Activated CD8-positive, alpha-beta memory T cell treated with anti-CD3 and anti-CD28 coated beads for 4 hours (primary cell): ENCODE measurements at places on chromosomes 7 and 10.
A peak's percentile ranks its signal among the peaks of the same experiment; 100 is the strongest.

DNA sequence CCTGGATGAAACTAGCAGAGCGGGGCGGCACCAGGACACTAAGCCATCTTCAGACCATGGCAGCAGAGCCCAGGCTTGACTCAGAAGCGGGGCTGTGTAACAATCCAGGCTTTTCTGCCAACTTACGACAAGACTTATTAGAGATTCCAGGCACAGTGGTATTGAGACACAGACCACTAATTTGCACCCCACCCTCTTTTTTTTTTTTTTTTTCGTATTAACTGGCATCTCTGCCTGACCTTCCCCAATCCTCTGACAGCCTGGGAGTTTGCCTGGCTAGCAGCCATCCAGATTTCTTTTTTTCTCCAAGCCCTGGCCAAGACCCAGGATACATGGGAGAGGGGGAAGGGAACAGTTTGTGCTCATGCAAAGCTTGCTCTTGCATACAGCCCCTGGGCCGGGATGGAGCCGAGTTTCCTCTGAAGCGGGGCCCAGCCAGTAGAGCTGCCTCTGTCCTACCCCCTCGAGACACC, 182.4 kb downstream of the PLXNA4 start:
- no peak for DNase-seq

DNA sequence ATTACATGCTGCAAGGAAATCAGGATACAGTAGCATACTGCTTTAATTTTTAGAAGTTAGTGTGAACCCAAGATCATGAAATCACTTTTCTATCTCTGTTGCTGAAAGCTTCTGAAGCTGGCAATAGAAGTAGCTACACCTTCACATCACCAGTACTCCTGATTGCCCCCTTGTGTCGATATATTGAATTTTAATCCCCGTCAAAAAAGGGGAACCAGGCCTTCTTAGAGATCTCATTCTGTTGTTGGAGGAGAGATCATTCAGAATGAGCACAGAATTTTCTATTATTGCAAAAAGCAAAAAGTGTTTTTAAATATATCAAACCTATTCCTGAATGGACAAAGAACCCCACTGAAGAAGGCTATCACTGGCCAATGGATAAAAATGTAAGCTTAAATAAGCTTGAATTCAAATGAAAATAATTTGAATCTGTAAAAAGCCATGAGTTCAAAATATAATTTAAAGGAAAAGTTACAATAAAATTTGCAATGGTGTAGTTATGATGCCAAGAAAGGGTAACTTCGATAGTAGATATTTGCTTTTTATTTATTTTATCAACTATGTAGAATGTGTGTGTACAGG, 39.7 kb upstream of the TEX47 start:
- DNase-seq: no peak

- DNase-seq: peak; percentile 18
Measured at GRCh38 chr7:1531263-1531978, 919 bp downstream of the MAFK start.

DNA sequence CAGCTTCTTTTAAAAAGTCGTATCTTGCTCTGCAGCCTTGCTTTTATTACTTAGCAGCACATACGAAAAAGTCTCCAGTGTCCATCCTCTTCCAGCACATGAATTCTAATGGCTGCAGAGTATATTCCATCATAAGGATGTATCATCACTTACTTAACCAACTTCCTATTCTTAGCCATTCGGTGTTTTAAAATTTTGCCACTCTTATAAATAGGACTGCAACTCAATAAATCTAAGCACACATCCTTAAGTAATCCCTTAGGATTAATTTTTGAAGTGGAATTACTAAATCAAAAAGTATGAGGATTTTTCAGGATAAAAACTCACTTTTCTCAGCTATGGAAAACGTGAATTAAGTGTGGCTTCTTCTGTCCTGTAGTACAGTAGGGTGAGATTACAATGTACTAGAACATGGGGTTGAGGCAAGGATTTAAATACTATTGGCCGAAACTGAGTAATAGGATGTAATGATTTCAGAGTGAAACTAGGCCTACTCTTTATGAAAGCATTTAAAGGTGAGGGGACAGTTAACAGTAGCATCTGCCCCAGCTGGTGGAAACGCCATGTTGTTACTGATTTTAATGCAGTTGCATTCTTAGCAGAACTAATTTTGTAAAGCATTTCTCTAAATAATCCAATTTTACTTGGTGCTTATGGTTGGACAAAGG, 1035.5 kb downstream of the LRMDA start:
- DNase-seq: no peak

- DNase-seq: no peak
Measured at GRCh38 chr10:60397792-60398191, 8.1 kb upstream of the ANK3 start.

- DNase-seq: no peak
Measured at GRCh38 chr7:106570948-106571418, 90.0 kb downstream of the CCDC71L start.

- no peak for DNase-seq
Measured at GRCh38 chr10:91829268-91829667, 31.0 kb downstream of the TNKS2 start.

DNA sequence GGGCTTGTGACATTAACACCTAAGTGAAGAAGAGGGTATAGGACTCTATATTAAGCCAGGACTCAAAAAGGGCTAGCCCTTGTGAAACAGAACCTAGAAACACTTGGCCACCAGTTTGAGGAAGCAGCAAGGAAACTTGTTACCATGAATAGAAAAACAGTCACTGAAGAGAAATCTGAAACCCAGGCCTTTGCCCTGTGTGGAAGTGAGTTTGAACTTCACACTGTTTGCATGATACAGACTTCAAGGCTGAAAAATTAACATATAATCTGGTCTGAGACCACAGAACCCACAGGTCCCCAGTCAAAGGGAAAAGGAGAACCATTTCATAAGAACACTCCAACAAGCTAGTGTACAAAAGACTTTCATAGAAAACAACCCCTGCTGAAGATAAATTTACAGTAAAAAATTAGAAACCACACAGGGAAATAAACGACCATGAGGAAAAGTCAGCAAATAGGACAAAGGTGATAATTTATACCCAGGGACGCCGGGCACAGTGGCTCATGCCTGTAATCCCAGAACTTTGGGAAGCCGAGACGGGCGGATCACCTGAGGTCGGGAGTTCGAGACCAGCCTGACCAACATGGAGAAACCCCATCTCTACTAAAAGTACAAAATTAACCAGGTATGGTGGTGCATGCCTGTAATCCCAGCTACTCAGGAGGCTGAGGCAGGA, 76.1 kb downstream of the SKIDA1 start:
- DNase-seq: no peak

DNA sequence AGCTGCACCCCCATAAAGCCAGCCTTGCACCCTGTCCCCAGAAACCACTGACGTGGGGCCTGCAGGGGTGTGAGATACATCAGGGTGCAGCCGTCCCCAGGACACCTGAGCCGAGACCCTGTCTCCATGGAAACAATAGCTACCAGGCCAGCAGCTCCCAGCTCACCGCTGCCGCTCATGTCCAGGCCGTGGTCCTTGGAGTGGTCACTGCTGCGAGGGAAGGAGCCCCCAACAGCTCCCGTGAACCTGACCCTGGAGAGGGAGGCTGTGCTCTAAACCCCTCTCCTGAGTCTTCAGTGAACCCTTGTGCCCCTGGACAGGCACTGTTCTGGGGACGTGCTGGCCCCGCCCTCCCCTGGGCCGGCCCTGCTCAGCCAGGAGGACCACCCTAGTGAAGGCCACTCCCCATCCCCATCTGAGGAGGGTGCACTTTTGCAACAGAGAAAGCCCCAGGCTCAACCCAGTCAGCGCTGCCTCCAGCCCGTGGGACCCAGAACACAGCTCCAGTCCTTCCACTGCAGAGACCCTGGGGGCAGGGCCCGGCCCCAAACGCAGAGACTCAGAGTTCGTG, 19.6 kb upstream of the INPP5A start:
- no peak for DNase-seq

DNA sequence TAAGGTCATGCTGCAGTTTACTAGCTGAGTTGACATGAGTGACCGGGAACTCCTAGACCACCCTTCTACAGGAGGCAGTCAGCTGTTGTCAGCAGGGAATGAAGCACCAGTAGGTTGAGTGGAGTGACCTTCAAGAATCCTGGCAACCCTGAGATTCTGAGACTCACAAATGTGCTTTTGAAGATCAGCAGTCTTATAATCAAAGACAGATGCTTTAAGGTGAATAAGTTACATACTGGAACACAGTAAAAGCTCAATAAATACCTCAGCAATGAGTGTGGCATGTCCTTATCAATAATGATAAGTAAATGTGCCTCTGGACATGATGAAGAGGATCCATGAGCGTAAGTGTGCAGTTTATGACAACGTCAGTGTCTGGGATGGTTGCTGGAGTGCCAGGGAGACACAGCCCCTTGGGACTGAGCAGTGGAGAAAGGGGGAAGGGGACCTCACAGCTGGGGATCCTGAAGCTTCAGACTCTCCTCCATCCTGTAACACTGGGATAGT, 11.9 kb upstream of the OR6V1 start:
- DNase-seq: no peak

- no peak for DNase-seq
Measured at GRCh38 chr10:97279121-97279815, 13.2 kb downstream of the ARHGAP19 start.

- DNase-seq: no peak
Measured at GRCh38 chr10:48526846-48527505, 77.9 kb downstream of the ARHGAP22 start.

- DNase-seq: no peak
Measured at GRCh38 chr10:130737186-130737585, 574.3 kb downstream of the TCERG1L start.

DNA sequence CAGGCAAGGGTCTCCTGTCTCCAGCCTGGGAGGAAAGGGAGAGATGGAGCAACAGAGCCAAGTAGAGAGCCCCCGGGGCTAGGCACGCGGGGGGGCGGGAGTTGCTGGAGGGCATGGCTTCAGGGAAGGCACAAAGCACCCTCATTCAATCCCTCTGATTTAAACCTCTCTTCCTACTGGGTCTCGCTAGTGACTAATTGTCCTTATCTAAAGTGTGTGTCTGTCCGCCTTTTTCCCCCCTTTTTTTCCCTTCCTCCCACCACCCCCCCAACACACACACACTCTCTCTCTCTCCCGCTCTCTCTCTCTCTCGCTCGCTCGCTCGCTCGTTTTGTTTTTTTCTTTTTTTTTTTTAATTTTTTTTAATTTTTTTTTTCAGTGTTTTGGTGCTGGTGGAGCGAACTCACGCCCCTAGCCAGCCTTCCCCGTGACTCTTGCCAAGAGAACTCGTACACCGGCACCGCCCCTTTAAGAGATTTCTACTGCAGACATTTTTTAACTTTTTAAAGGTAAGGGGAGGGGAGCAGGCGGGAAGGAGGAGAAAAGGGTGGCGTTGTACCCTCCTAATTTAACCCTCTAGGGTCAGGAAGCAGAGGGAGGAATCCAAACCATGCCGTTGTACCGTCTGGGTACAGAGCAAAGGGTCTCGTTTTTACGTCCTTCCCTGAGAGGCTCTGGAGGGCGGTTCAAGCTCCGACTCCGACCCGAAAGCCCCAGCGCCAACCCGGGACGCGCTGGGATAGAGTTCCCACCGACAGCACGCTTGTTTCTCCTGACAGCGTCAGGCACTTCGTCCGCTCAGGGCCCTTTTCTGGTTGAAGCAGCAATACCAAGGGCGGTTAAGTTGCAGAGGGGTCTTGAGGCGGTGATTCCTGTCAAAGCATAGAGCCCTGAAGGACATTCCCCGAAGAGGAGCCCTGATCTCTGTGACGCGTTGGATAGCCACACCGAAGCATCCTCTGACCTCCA, at the start of gene HPSE2:
HPSE2 (minus strand) TSS at position 195 of the 969 bp plus-strand sequence.
- DNase-seq: no peak

- no peak for DNase-seq
Measured at GRCh38 chr7:157684157-157684908, 347.5 kb downstream of the DNAJB6 start.

DNA sequence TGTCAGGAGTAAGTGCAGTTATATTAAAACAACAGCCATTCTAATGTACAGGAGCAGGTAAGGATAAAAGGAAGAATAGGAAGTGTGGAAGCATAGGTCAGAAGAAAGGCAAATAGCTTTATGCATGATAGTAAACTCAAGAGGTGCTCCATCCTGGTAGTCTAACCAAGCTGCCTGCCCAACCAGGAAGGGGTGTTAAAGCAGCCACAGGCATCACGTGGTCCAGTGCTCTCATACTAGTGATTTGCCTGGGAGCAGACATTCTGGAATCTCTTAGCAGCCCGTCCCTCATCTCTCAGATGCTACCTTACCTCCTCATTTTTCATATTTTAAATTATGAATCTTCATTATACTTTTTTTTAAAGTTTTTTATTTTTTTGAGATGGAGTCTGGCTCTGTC, 18.5 kb downstream of the ABRAXAS2 start:
- DNase-seq: no peak

- no peak for DNase-seq
Measured at GRCh38 chr7:8379264-8379663, 54.1 kb upstream of the NXPH1 start.

- DNase-seq: no peak
Measured at GRCh38 chr7:151444632-151445031, 4.7 kb upstream of the CRYGN start.

- no peak for DNase-seq
Measured at GRCh38 chr10:7810443-7810842, 7.9 kb upstream of the TAF3 start.

GRCh38 chr7:28980451-28981160, 22.5 kb upstream of the TRIL start:
- no peak for DNase-seq

GRCh38 chr7:106774768-106775551, 90.1 kb upstream of the PIK3CG start:
- no peak for DNase-seq

- DNase-seq: no peak
Measured at GRCh38 chr10:70777063-70777875, 7.9 kb downstream of the TBATA start.

- DNase-seq: no peak
Measured at GRCh38 chr7:140683657-140684056, 10.9 kb downstream of the ADCK2 start.

GRCh38 chr10:19699299-19699698, 116.9 kb upstream of the PLXDC2 start:
- no peak for DNase-seq

DNA sequence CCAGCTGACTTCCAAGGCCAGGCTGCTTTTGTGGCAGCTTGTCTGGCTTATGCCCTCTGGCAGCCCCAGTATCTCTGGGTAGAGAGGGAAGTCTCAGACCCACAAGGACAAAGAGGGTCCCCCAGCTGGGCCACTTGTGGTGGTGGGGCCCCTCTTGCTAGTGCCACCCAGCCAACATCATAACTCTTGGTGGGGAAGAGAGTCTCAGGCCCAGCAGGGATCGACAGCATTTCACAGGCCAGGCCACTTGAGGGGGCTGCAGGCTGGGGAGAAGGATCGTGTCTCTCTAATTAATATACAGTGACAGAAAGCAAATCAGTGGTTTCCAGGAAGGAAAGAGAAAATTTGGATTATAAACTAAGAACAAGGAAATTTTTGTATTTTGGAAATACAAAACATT, 76.0 kb downstream of the TYW1B start:
- DNase-seq: no peak

DNA sequence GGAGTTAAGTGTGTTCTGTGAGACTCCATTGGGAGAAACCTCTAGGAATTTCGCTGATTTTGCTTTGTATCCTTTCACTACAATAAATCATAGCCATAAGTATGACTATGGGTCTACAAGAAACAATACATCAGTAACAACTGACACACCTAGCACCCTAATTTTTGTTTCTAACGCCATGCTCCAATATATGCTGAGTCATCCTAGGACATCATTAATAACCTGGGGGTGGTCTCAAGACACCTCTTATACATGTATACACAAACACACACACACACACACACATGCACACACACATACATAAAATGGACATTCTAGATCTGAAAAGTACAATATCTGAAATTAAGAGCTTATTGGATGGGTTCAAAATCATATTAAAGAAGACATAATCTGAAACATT, 18.2 kb downstream of the ZNF248 start:
- no peak for DNase-seq
